ENCODE measurements at places on chromosomes 2 and 18. TPM values are rescaled to one million over a fixed set of nuclear protein-coding genes. Genes with fewer than 3 reads are reported as not detected.

CERKL gene
- not detected for total RNA-seq

MYO1B gene
- total RNA-seq, result 91.1 TPM

CASP10 gene
- total RNA-seq, result not detected

IL1RN gene
- total RNA-seq, result not detected

DLGAP1 gene
- total RNA-seq, result 0.05 TPM

SCN3A gene
- total RNA-seq, result not detected

PLCD4 gene
- total RNA-seq, result 16.7 TPM

EFHD1 gene
- total RNA-seq, result 114 TPM

PSTPIP2 gene
- total RNA-seq, result 4.5 TPM

EVX2 gene
- not detected for total RNA-seq

CNTNAP5 gene
- not detected for total RNA-seq

ANKRD39 gene
- total RNA-seq, result 12.4 TPM

NYAP2 gene
- total RNA-seq, result not detected

All from osteocyte (in vitro differentiated cells).